C1 segment of cervical spinal cord (tissue), 14 donors: ENCODE measurements at places on chromosomes 6 and 20.

DNA sequence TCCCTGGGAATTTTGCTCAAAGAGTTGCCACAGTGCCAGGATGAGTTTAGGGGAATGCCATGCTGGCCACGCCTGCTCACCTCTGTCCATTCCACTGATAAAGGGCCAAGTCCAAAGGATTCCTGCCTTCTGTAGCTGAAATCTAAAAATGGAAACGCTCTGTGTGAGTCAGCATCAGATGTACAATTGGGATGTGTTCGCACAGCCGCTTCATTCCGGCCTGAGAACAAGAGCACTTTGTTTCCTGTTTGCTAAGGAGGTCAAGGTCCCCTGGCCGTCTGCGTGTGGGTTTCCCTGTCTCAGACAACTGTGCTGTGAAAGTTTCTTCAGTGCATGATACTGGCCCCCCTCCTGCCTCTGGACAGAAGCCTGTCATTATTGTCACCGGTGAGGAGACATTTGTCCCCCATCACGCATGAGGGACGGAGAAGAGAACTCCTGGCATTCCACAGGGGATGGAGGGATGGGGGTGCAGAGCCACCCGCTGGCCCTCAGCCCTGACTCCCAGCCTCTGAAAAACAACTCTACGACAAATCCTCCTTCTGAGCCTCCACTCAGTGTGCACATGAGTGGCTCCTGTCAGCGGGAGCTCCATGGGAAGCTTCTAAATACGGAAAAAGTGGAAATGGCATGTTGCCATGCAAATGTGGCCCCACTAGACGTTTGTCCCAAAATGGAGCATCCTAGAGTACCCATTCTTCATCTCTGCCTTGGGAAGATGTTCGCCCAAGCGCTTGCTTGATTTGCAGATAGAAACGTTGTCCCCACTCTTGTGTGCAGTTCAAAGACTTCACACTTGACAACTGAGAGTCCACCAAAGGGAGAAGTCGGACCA is 143.5 kb upstream of the AFDN start:
- DNase-seq: peak; percentile 78

DNA sequence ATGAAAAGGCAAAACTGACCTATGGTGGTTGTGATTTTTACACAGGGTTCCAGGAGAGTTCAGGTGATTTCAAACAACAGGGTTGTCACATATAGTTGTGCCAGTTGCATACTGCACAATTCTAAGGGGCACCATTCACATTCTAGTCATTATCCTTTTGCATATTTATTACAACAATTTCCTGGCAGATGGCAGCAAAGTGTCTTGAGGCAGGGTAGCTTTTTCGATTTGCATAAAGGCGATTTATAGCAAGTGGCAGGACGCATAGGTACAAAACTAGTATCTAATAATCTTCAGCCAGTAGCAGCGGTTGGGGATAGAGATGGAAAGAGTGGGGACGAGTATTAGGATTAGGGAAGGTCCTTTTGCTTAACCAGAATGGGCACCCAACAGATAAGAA is 46.5 kb upstream of the TRAF3IP2 start:
- DNase-seq: no peak

DNA sequence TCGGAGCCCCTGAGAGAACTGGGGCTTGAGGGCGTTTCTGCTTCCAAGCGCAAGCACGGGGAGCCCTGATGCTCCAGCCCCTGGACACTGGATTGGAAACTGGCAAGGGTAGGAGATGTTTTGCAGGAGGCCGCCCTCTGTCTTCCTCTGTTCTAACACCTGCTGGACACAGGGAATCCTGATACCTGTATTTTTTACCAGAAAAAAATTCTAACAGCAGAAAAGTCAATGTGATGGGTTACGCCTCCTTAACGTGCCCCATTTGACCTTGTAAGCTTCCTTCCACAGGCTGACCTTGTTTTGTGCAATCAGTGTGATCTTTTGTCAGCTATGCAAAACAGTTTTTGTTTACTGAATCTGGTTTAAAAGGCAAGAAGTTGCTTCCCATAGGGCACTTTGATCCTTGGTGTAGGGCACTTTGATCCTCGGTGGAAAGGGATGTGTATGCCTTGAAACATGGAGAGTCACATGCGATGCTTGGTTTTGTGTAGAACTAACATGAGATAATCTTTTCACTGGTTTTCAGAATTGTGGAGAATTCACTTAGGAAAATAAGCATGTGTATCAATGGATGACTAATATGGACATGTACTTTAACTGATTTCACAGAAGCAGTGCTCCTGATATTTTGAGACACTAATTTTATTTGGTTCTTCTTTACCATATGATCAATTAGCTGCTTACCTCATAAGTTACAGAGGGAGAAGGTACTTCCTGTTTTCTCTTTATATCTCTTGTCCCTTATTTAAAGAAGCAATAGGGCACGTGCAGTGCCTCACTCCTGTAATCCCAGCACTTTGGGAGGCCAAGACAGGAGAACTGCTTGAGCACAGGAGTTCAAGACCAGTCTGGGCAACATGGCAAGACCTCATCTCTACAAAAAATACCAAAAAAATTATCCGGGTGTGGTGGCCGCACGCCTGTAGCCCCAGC is 59.9 kb upstream of the MAP3K4 start:
- DNase-seq: no peak

DNA sequence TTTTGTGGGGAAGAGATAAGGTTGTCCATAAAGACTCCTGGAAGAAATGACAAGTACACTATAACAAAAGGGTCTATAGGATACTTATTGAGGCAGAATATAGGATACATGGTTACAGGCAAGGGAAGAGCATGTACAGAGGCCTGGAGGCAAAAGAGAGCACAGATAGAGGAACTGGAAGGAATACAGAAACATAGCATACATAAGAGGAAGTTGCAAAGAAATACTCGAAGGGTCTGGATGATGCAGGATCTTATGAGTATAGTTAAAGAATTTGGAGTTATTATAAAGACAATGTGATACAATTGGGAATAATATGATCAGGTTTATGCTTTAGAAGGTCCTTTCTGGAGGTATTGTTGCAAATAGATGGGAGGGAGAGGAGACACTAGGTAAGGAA is 592.7 kb upstream of the POU3F2 start:
- DNase-seq: no peak

GRCh38 chr6:100432136-100432535 is 32.6 kb downstream of the SIM1 start:
- DNase-seq: no peak

DNA sequence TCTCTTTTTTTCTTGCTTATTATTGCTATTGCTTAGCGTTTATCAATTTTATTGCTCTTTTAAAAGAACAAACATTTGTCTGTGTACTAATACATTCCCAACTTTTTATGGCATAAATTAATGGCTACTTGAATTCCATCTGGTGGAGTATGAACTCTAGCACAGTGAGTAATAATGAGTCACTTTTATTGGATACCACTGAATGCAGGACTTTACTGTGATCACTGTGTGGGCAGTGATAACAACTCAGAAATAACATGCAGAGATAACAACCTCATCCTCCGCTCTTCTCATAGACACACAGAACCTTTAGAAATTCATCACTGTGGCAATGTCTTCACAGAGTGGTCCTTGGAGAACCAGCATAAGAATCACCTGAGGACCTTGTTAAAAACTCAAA is 174.9 kb upstream of the PRND start:
- no peak for DNase-seq

- no peak for DNase-seq
Observed at GRCh38 chr6:64672131-64672530, 1034.9 kb downstream of the EYS start.

DNA sequence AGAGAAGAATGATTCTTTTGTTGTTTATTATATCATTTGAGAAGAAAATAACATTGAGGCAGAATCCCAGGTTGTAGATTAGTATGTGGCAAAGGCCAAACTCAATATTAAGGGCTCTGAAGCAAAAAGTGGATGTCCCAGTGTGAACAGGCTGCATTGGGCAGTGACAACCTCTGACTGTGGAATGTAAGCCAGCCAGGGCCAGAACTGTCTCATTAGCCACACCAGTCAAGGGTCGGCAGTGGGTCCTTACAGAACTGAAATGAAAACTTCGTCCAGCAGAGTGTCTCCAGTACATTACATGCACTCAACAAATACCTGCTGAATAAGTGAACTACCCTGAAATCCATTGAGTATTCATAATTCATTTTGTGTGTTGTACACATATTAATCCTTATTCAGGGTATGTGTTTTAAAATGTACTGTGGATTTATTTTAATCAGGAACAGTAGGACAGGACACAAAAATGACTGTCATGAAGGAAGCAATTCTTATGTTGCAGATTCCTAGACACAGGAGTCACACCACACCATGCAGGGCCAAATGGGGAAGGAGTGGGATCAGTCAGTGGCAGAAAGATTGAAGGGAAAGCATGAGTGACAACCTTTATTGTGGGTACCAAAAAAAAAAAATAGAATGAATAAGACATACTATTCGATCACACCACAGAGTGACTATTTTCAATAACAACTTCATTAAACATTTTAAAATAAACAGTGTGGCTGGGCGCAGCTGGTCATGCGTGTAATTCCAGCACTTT is 64.9 kb upstream of the UTRN start:
- no peak for DNase-seq

DNA sequence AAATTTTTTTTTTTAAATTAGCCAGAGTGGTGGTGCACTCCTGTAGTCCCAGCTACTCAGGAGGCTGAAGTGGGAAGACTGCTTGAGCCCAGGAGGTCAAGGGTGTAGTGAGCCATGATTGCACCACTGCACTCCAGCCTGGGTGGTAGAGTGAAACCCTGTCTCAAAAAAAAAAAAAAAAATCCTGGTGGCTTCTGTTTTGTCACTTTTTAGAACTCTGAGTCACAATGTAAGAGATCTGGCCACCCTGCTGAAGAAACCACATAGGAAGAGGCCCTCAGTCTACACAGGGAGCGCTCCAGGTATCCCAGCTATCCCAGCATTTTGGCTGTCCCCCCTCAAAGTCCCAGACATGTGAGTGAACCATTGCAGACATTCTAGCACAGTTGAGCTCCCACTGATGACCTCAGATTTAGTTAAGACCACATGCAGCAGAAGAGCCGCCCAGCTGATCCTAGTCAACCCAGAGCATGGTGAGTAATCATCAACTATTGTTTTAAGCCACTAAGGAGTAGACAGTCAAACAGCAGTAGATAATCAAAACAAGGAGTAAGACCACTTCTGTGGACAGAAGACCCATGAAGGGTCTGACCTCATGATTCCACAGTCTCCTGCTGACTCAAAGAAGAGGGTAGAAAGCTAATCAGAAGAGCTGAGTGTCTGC is 12.7 kb upstream of the ARFGEF2 start:
- DNase-seq: no peak

- no peak for DNase-seq
Observed at GRCh38 chr20:58746620-58747019, 54.0 kb downstream of the NPEPL1 start.

DNA sequence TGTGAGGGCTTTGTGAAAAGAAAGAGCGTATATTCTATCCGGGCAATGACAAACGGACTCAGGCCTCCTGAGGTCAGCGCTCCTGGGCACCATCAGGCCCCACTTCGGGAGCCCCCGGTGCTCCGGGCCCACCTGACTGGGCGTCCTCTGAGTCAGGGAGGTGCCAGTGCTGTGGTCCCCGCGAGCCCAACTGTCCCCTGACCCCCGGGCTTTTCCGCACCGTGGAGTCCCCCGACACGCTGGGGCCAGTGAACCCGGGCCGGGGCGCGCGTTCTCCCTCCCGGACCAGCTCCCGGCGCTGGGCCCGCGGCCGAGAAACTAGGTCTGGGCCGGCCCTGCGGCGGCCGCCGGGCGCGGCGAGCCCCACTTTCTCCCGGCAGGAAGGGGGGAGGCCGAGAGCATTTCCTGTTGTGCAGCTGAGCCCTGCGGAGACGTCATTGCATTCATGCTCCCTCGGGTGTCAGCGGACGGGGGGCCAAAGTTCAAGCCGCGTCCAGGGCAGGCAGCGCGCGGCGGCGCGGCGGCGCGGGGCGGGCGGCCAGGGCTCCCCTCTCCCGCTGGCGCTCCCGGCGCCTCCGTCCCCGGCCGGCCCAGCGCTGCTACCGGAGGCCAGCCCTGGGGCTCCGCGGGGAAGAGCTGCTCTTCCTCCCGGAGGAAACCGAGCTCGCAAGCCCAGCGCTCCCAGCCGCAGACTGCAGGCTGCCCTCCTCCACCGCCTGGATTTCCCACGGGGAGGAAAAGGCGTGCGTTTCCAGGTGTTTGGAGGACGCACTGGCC is 18.3 kb downstream of the HIVEP2 start:
- DNase-seq: peak; percentile 72

DNA sequence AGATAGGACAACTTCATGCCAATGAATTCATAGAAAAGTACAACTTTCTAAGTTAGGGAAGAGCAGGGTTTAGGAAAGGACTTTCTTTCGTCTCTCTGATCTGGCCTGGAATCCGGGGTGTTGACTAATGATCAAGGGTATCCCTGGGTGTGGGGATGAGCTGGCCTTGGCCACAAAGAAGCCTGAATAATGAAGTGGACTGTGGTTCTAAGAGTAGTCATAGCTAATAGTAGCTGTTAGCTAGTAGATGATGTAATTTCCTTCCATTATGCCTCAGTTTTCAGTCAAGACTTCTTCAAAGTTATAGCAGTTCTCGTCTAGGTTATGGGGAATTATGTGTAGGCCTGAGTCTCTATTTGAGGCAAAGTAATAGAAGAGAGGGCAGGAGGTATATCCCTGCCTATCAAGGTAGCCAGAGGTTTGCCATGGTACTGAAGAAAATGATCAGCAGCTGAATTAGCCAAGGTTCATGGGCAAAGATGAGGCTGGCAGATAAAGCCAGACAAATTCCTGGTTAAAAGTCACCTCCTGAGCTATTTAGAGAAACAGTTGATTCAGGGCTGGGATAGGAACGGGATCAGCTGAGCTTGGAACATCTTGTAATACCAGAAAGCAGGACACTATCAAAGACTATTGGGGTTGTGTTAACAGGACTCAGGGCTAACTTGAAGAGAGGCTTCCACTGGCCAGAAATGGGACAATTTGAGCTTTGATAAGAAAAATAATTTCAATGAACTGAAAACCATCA is 18.7 kb upstream of the TRPC4AP start:
- DNase-seq: no peak

DNA sequence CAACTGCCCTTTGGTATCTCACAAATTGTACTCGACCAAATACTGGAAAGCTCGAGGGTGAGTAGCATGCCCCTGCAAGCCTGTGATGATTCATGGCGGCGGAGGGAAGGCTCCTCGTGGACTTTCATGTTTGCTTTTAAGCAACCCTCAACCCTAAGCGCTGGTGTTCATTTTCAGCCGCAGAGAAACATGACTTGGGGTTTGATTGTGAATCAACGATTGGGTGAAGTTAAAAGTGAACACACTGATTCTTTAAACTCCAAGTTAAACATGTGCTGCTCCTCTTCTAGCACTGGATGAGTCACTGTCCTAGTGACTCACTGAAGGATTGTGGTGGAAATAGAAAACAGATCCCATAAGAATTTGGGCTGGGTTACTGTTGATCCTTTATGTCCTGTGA is 8.3 kb downstream of the CD109 start:
- DNase-seq: no peak

DNA sequence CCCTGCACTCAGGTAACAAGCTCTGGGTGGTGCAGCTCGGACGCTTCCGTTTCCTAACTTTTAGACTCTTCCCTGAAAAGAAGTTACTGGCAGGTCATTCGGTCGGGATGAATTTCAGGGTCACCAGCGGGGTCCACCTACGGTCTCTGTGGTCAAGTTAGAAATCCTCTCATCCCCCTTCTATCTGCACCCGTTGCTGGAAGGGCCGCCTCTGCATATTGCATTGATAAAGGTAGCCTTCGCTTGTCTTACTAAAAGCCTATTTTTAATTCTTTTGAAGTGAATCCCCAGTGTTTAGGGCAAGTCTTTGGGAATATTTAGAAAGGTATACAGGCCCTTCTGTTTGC is 47.3 kb downstream of the LRRN4 start:
- DNase-seq: no peak
